Stimulated activated naive CD8-positive, alpha-beta T cell treated with anti-CD3 and anti-CD28 coated beads, Interleukin-15, Interleukin-2, amounts not matched to agents 100 U/mL and 50 U/mL, for 24 hours (primary cell): ENCODE measurements at places on chromosomes 2 and 18.

GRCh38 chr2:202871300-202872141, at the start of gene ICA1L:
ICA1L (minus strand) TSS chr2:202871766; CDS start chr2:202829009, 42,757 bp downstream.
- DNase-seq, result peak; percentile 70

- DNase-seq, result no peak
Observed at GRCh38 chr18:54975598-54975997, 16.3 kb upstream of the CCDC68 start.

DNA sequence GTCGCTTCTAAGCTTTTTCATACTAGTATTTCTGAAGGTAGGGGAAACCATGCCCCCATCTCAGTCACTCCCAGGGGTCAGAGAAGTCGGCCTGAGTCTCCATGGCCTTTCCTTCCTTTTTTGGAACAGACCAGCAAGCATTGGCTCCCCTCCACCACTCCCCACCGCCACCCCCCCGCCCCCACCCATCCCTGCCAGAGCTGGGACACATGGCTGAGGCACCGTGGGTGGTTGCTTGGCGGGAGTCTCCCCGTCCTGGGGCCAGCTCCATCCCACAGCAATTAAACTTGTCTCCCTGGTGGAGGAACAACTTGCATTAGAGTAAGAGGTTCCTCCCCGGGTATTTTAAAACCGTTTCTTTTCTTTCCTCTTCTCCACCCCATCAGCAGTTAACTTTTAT, 100.8 kb upstream of the TFPI start:
- DNase-seq, result no peak

DNA sequence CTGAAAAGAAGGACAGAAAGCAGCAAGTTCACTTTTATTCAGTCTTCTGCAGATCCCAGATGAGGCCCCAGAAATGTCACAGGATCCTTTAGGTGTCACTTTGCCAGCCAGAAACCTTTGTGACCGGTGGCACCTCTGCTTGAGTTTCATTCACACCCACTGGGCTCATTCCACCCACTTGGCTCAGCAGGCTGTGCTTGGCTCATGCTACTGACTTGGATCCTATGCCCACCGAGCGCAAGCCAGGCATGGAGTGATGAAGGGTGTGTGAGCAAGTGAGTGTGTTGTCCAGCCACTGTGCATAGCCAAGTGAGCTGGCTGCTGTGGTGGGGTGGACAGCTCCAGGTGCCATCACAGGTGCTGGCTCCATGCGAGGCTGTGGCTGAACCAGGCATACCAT, 357.0 kb upstream of the GULP1 start:
- DNase-seq, result no peak

DNA sequence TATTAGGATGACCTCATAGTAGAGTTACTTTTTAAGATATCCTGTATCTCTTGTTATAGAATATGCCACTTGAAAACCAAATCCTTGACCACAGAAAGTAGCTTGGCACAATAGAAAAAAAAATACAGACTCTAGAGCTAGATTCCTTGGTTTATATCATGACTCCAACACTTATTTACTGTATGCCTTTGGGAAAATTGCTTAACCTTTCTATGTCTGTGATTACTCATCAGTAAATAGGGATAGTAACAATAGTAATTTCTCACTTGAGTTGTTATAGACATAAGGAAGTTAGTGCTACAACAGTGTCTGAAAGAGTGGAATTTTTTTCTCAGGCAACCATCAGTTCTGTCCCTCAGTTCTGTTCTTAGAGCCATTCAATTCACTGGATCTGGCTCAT, 193.8 kb downstream of the GULP1 start:
- DNase-seq, result no peak

GRCh38 chr2:26712486-26713465, 20.3 kb downstream of the KCNK3 start:
- no peak for DNase-seq

- no peak for DNase-seq
Observed at GRCh38 chr2:75047189-75047991, 88.9 kb downstream of the POLE4 start.

- no peak for DNase-seq
Observed at GRCh38 chr18:68667121-68667520, 47.8 kb downstream of the TMX3 start.

- no peak for DNase-seq
Observed at GRCh38 chr18:67219821-67220220, 296.7 kb downstream of the DSEL start.

DNA sequence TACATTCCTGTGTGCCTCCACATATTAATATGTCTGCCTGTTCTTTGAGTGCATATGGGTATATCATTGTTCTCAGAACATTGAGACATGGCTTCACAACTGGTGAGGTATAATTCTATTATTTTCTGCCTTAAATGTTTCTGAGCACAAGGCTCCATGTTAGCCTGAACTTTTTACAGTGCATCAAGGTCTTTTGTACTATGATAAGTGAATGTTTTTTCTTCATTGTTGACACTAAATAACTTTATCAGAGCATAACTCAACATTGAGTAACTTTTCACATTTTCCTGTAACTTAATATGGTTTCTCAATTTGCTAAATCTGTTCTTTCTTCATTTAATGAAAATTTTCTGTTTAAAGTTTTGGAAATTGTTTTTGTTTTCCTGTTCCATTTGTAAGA, 262.9 kb downstream of the HNMT start:
- no peak for DNase-seq

GRCh38 chr2:42132966-42133641, 36.0 kb upstream of the EML4 start:
- DNase-seq, result peak; percentile 85

- DNase-seq, result no peak
Observed at GRCh38 chr2:176885001-176885643, 327.5 kb upstream of the HNRNPA3 start.

DNA sequence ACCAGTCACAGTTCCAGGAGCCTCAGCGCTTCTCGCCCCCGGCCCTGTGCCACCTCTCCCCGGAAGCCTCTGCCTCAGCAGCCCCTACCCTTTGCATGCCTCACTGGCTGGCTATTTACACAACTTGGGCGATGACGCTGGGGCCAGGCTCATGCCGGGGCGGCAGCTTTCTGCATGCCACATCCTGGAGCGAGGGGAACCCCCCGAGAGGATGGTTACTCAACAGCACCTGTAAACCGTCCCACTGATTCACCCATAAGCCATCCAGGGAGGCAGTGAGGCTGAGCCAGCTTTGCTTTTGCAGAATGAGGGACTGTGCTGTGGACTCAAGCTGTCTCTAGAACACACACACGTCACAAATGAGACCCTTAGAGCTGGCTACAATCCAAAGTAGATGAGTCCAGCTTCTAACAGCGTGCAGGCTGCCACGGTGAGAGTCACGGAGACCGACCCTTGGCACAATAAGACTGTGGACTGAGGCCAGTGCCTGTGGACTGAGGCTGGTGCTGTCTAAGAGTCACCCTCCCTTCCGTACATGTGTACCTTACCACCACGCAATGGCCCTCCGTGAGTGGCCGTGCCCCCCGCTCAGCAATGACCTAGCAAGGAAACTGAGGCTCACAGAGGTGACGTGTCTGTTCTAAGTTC, 45.6 kb upstream of the ODC1 start:
- DNase-seq, result peak; percentile 81

DNA sequence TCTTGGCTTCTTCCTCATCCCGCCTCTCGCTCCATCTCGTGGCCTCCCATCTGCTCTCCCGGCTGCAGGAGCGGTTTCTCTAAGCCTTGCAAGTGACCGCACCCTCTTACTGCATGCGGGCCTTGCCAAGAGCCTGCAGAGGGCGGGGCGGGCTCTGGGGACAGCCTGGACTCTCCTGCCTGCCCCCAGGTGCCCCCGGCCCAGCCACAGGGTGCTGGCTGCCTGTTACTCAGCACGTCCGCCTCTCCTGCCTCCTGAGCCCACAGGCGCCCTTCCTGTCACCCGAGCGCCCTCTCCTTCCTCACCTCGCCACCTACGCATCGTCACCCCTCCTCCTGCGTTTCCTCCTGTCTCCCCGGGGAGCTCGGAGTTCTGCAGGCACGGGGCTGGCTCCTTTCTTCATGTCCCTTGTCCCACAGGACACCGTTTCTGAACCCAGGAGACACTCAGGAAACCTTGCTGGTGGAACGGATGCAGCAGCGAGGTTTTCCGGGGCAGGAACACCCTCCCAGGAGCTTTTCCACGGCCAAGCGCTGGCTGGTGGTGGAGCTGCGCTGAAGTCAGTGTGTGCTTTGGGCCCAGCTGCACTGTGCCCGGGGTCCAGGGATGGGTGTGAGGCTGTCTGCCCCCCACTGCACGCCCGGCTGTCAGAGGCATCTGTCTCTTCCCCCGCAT, 28.5 kb downstream of the HPCAL1 start:
- DNase-seq, result peak; percentile 84

- DNase-seq, result no peak
Observed at GRCh38 chr2:26537069-26537825, 59.3 kb upstream of the OTOF start.

- DNase-seq, result no peak
Observed at GRCh38 chr18:46220116-46220515, 115.9 kb downstream of the HAUS1 start.

GRCh38 chr18:39555496-39555895, 1989.9 kb upstream of the CELF4 start:
- DNase-seq, result no peak

DNA sequence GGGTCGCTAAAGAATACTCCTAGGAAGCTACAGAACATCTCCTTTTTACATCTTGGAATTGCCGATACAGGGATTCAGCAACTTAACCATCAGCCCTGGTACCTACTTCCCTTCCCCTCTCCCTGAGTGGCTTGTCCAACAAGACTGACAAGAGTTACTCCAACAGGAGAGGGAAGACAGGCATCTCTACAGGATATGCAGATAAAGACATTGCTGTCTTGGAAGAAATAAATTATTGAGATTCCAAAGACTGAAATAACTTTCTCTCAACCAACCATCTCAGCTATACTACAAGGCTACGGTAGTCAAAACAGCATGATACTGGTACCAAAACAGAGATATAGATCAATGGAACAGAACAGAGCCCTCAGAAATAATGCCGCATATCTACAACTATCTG, 87.2 kb downstream of the TRABD2A start:
- DNase-seq, result no peak

DNA sequence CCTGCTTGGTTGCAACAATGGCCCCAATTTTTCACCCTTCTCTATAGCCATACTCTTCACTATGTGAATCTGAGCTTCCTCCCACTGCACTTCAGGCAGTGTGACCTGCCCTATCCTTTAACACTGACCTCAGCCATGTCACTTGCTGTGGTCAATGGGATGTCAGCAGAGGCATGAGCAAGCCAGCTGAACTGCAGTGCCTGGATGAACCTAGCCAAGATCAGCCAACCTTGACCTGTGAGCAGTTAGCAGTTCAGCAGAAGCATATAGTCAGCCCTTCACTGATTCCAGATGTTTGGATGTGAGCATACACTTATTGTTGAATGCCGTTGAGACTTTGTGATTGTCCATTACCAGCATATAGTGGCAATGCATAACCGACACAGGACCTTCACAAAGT, 63.4 kb upstream of the BOD1L2 start:
- DNase-seq, result no peak

- DNase-seq, result no peak
Observed at GRCh38 chr2:217842017-217842416, 160.8 kb downstream of the TNS1 start.

DNA sequence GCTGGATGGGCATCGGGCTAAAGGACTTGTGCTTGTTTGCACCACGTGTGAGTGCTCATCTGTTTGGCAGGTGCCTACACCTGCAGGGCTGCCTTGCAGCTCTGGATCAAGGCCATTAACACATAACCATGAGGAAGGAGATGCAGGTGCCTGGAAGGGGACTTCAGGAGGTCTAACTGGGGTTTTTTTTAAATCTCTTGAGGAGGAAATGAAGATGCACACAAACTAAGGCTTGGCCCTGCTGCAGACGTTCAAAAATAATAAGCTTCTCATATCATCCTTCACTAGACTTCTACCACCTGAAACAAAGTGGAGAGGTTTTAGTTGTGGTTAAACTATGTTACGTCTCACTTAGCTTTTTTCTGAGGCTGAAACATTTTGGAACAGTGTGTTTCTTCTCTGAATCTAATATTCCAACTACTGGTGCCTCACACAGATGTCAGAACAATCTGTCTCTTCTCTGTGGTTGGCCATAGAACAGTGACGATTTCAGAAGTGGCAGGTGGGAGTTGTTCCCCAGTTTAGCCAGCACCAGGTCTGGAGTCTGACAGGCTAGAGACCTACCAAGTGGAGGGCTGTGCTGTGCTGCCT, 36.5 kb downstream of the BCL2L11 start:
- no peak for DNase-seq

GRCh38 chr2:140489193-140489592, 1641.6 kb downstream of the LRP1B start:
- DNase-seq, result no peak

DNA sequence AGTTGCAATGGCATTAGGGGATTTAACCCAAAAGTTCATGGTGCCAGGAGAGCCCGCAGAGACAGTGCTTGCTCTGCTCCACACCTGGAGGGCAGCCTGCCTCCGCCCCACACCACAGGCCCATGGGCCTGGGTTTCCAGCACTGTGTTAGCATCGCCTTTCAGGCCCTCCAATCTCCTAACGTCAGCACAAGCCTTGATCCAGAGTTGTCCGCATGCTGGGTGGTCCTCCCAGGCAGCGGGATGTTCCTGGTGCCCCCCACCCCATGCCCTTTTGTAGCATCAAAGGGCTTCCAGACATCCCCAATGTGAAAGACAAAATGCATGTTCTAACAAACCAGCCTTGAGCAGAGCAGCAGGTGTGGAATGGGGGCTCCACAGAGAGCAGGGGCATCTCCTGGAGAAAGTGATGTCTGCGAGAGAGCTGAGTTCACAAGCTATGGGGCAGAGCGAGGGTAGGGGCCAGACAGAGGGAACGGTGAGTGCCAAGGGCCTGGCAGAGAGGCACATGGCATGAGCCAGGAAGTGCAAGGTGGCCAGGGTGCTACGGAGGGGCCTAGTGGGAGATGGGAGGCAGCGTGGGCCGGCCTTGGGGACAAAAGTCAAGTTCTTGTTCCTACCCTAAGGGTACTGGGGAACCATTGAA, 119.2 kb downstream of the CYP26B1 start:
- no peak for DNase-seq

GRCh38 chr18:2617401-2617998, 38.0 kb upstream of the SMCHD1 start:
- no peak for DNase-seq

- no peak for DNase-seq
Observed at GRCh38 chr2:42849311-42849710, 56.9 kb upstream of the HAAO start.

DNA sequence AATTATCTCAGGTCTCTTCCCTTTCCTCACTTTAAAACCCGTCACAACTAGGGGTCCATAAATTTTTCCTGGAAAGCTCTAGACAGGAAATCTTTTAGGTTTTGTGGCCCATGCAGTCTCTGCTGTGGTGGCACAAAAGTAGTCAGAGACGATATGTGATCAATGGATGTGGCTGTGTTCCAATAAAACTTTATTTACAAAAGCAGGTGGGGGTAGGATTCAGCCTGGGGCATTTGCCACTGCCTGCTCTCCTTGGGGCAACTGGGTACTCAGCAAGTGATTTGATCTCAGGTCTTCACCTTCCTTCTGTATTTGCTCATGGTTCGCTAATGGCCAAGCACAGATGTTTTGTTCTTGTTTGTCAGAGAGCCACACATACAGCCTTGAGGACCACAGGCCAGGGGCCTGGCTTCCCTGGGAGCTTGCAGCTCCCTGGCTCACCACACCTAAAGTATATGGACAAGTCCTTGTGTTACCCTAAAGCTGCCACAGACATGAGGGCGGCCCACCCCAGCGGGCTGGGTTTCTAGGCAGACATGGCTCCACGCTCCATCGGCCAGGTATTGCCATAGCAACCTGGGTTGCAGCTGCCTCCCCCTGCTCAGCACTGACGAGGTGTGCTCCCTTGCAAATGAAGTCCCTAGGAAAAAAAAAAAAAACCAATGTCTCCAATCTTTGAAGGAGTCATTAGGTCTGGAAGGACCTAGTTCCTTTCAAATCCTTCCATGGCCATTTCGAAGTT, 89.7 kb upstream of the YWHAQ start:
- DNase-seq, result no peak

- no peak for DNase-seq
Observed at GRCh38 chr2:142920571-142920970, 43.1 kb downstream of the KYNU start.
